Smooth muscle cell of trachea (primary cell): ENCODE measurements at places on chromosomes 11 and 22. TPM values are rescaled to one million over a fixed set of nuclear protein-coding genes. Genes with fewer than 3 reads are reported as not detected.

Gene MTA2
- total RNA-seq, result 99.8 and 122 TPM in 2 replicates

Gene MS4A6E
- not detected in 2 replicates for total RNA-seq

Gene CARNS1
- total RNA-seq, result 0.15 and 0.66 TPM in 2 replicates

Gene KRTAP5-9
- not detected in 2 replicates for total RNA-seq

Gene PRODH
- total RNA-seq, result 0.17 TPM in 1 of 2 replicates, not detected in the other

Gene TMEM41B
- total RNA-seq, result 47.5 and 52.7 TPM in 2 replicates

Gene NCAM1
- 0.15 TPM in 1 of 2 replicates, not detected in the other for total RNA-seq

Gene RFPL1
- not detected in 2 replicates for total RNA-seq

Gene FOLR2
- not detected in 2 replicates for total RNA-seq

Gene ARAP1
- 114 and 186 TPM in 2 replicates for total RNA-seq

Gene RIMBP3B
- total RNA-seq, result 0.17 TPM in 1 of 2 replicates, not detected in the other

Gene CADM1
- 1.6 and 6.5 TPM in 2 replicates for total RNA-seq

Gene PIK3C2A
- 46.6 and 52.5 TPM in 2 replicates for total RNA-seq

Gene TREH
- total RNA-seq, result not detected in 2 replicates

Gene CFAP300
- 4.3 and 9.5 TPM in 2 replicates for total RNA-seq

Gene UCP3
- total RNA-seq, result 0.33 and 1.5 TPM in 2 replicates

Gene OSBP2
- 1.3 and 1.7 TPM in 2 replicates for total RNA-seq

Gene C1QTNF4
- total RNA-seq, result 0.15 and 0.17 TPM in 2 replicates

Gene A4GALT
- 35.8 and 43.2 TPM in 2 replicates for total RNA-seq

Gene SAA2
- not detected in 2 replicates for total RNA-seq

Gene TMEM191C
- total RNA-seq, result 1.0 and 1.8 TPM in 2 replicates

Gene CDC42EP1
- total RNA-seq, result 12.4 and 22.0 TPM in 2 replicates

Gene C11orf52
- total RNA-seq, result 0.66 TPM in 1 of 2 replicates, not detected in the other

Gene NCR3LG1
- total RNA-seq, result 5.1 and 6.0 TPM in 2 replicates

Gene NELL1
- total RNA-seq, result not detected in 2 replicates

Gene OR5P2
- total RNA-seq, result not detected in 2 replicates

Gene TRPC6
- total RNA-seq, result 0.15 and 0.17 TPM in 2 replicates

Gene TMPRSS13
- not detected in 2 replicates for total RNA-seq

Gene OR10A2
- total RNA-seq, result not detected in 2 replicates

Gene ALG8
- total RNA-seq, result 26.3 and 34.0 TPM in 2 replicates

Gene UBQLN3
- 0.15 and 0.17 TPM in 2 replicates for total RNA-seq

Gene FREY1
- 0.44 and 2.3 TPM in 2 replicates for total RNA-seq

Gene DEPDC7
- 4.3 and 7.6 TPM in 2 replicates for total RNA-seq

Gene PDE2A
- 0.17 and 0.58 TPM in 2 replicates for total RNA-seq

Gene GRAP2
- total RNA-seq, result not detected in 2 replicates

Gene IGF2
- under 0.01 and 2.6 TPM in 2 replicates for total RNA-seq

Gene TSPAN32
- under 0.01 and 0.17 TPM in 2 replicates for total RNA-seq

Gene SYT7
- 12.1 and 22.7 TPM in 2 replicates for total RNA-seq
